Endothelial cell (in vitro differentiated cells): ENCODE measurements at places on chromosomes 4 and X. TPM values are rescaled to one million over a fixed set of nuclear protein-coding genes. Genes with fewer than 3 reads are reported as not detected.

The SLAIN2 gene
- 54.6 TPM for total RNA-seq

DNA sequence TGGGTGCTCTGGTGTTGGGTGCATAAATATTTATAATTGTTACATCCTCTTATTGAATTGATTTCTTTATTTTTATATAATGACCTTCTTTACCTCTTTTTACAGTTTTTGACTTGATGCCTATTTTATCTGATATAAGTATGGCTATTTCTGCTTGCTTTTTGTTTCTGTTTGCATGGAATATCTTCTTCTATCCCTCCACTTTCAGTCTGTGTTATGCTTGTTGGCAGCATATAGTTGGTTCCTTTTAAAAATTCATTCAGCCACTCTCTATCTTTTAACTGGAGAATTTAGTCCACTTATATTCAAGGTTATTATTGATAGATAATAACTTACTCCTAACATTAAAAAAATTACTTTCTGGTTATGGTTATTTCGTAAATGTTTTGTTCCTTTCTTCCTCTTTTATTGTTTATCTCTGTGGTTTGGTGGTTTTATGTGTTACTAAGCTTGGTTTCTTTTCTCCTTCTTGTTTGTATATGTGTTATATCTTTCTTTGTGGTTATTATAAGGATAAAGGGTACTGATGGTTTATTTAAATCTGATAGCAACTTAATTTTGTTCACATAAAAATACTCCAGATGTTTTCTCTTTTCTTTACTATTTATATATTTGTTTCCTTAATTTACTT, 69.5 kb downstream of the IL15 start:
- no peak for DNase-seq

GRCh38 chrX:71292669-71293365, 8.7 kb upstream of the ITGB1BP2 start:
- no peak for DNase-seq

DNA sequence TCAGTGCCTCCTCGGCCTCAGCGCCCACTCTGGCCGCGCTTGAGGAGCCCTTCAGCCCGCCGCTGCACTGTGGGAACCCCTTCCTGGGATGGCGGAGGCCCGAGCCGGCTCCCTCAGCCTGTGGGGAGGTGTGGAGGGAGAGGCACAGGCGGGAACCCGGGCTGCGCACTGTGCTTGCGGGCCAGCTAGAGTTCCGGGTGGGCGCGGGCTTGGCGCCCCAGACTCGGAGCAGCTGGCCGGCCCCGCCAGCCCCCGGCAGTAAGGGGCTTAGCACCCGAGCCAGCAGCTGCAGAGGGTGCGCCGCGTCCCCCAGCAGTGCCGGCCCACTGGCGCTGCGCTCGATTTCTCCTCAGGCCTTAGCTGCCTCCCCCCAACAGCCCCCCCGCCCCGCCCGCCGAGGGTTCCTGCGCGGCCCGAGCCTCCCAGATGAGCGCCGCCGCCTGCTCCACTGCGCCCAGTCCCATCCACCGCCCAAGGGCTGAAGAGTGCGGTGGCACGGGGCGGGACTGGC, 1137.0 kb downstream of the PCDH18 start:
- DNase-seq, result no peak

The STBD1 gene
- 1.8 TPM for total RNA-seq

GRCh38 chr4:101229116-101229515, 118.2 kb downstream of the PPP3CA start:
- no peak for DNase-seq

The CPLX1 gene
- total RNA-seq, result 0.46 TPM

DNA sequence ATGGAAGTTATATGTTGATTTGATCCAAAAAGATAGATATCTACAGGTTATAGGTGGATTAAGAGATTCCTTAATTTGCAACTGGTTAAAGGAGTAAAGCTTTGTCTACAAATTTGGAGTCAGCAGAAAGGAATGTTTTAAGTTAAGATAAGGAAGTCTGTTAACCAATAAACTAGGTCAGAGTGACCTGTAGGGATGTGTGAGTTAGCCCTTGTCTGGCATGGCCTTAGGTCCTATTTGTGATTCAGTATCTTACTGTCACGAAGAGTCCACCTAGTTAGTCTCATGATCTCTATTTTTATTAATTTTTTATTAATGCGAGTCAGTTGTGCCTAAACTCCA, 230.8 kb downstream of the INPP4B start:
- DNase-seq, result no peak

- DNase-seq, result no peak
Observed at GRCh38 chr4:108685036-108685686, 34.8 kb downstream of the OSTC start.

The CXCL13 gene
- not detected for total RNA-seq

The SPACA5B gene
- not detected for total RNA-seq

GRCh38 chr4:142961866-142962265, 115.8 kb upstream of the INPP4B start:
- no peak for DNase-seq

The PRDM8 gene
- total RNA-seq, result 30.5 TPM

DNA sequence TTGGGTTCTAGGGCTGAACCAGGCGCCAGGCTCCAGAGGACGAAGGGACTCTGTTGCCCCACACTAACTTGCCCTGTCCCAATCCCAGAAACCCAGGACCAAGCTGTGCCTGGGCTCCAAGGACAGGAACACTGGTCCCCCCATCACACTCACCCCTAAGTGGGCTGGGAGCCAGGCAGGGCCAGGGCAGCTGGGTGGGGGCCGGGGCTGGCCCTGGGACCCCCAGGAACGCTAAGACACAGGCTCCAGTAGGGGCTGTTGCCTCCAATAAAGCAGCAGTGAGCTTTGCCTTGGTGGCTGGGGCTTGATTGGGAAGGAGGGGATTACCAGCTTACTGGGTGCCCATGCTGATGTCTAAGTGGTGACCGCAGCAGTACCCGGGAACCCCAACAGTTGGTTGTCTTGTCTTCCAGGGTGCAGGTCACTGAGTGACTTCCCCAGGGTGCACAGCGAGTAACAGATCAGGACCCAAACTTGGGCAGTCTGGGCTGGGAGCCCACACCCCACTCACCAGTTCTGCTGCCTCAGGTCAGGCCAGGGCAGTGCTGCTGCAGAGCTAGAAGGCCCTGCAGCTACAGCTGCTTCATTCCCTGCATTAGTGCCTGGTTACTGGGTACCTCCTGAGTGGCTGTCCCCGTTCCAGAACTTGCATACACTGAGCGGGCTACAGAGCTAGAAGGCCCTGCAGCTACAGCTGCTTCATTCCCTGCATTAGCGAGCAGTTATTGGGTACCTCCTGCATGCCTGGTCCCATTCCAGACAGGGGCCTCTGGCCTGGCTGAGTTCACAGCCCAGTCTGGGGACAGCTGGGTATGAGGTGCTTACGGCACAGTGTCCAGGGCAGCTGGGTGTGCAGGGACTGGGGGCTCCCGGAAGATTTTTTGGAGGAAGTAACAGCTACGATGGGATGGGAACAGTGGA, 9.4 kb upstream of the ADD1 start:
- DNase-seq, result no peak

The MTMR8 gene
- 3.4 TPM for total RNA-seq

DNA sequence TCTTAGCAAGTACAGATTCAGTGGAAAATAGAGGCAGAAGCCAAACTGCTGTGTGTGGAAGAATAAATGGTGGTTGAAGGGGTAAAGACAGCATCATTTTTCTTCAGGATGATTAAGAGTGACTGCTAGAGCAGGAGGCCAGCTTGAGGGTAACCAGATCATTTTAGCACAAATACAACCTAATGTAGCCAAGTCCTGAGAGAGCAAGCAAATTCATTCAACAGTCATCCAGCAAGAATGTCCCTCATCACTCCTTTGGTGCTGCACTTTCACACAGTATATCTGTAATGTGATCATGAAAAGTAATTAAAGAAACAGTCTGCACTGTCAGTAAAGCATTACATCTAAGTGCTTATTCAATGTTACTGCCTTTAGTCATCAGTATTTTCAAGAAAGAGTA, 44.8 kb downstream of the NPFFR2 start:
- DNase-seq, result no peak

DNA sequence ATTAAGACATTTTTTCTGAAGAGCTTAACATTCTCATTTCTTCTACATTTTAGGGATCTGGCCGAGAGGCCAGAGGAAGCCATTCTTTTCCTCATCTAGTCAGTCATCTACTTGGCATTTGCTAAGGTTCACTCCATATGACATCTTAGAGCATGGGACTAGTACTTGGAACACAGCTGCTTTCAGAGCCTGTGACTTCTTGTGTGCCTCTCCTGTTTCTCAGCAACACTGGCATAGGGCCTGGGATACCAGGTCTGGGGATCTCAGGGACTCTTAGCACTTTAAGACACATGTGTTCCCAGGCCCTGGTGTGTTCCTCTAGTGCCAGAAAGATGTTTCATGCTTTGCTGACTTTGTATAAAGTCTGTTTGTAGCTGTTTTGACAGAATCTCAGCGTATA, 7.3 kb downstream of the PLP1 start:
- no peak for DNase-seq

DNA sequence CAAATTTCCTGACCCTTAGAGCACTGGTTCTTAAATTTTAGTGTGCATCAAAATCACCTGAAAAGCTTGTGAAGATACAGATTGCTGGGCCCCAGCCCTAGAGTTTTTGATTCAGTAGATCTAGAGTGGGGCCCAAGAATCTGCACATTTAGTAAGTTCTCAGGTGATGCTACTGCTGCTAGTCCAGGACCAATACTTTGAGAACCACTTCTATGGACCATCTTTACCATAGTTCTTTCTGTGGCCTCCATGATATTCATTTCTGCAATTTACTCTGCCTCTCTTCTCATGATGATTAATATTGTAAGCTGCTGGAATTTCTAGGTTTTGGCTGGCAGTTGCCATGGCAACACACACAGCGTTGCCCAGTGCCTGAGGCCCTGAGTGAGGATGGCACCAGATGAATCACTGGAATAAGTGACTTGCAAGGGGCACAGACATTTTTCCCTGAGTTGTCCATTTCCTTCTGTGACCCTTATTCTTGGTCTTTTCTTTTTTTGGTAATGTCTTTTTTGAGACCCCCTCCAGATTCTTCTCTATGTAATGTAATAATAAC, 83.6 kb downstream of the PPP1R2C start:
- DNase-seq, result no peak

DNA sequence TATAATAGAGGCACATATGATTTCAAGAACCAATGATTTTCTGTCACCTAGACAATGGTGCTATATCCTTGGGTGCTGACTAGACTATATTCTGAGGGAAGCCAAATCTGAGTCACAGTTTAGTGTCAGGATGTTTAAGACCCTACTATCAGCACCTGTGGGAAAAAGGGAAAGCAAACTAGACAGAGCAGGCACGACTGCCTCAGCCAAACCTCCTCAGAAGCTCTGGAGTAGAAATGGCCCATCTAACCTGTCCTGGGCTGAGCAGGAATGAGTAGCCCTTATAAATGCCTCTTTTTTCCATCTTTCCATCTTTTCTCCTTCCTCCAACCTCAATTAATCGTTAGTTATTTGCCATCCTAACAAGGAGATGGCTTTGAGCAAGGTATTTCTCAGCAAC, 80.4 kb upstream of the TECRL start:
- no peak for DNase-seq

- peak; percentile 43 for DNase-seq
Observed at GRCh38 chrX:27336466-27337091, 126.6 kb downstream of the PPP4R3C start.

DNA sequence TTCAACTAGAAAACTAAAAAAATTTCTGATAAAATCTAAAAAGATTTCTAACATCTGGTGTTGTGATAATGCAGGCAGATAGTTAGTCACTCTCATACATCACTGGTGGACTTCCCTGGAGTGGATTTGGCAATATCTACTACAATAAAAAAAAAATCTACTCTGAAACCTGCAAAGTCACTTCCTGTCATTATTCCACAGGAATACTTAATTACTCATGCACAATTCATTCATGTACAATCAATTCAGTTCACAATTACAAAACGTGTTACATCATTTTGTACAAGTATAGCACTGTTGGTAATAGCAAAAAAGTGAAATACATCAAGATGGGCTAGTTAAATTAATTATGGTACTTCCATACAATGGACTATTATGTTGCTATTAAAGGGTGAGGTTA, 16.5 kb upstream of the RHOH start:
- no peak for DNase-seq

- DNase-seq, result no peak
Observed at GRCh38 chrX:73615022-73615421, 52.0 kb downstream of the CHIC1 start.

DNA sequence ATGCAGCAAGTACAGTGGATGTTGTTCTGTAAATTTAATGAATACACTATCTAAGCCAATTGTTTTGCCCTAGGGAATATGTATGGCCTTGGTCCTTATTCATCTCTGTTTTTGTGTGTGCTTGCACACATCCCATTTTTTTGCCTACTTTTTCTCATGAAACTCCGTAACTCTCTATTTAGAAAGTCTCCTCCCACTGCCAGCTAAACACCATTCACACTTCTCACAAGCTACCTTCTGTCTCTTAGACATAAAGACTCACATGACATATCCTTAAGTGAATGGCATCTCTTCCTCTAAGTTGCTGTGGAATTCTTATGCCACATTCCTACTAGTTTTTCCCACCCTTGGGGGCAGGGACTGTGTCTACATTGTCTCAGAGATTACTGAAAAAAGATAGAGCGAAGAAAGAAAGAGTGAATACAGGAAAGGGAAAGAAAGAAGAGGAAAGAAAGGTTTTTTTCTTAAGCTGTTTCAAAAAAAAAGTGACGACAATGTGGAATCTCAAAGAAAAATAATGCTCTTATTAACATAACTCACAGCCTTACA, 117.5 kb downstream of the ATG4A start:
- no peak for DNase-seq

- DNase-seq, result no peak
Observed at GRCh38 chr4:5797866-5798265, 86.9 kb downstream of the EVC start.

DNA sequence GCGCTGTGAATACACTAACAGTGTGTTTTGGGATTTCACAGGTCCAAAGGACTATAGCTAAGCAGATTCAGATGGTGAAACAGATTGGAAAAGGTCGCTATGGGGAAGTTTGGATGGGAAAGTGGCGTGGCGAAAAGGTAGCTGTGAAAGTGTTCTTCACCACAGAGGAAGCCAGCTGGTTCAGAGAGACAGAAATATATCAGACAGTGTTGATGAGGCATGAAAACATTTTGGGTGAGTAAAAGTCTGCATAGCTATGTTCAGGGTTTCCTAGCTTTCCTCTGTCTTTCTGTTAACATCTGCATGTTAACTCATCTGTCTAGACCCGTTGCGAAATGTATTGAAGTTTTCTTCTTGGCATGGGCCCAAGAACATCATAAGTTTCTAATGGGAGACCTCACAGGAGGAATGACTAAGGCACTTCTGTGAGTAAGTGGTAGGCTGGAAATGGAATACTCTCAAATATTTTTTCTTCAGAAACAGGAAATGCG, 372.1 kb downstream of the BMPR1B start:
- DNase-seq, result no peak

GRCh38 chr4:55635282-55635681, 816 bp downstream of the NMU start:
- no peak for DNase-seq

- DNase-seq, result no peak
Observed at GRCh38 chrX:724256-724655, 93.7 kb downstream of the SHOX start.

GRCh38 chr4:10276152-10276551, 159.6 kb upstream of the WDR1 start:
- no peak for DNase-seq
